Naive B cell (primary cell): ENCODE measurements at places on chromosomes 1 and 21.

GRCh38 chr1:184456189-184456588 is 69.4 kb downstream of the C1orf21 start:
- DNase-seq, result no peak

GRCh38 chr21:41895643-41896493 is 16.7 kb upstream of the PRDM15 start:
- peak; percentile 41 for DNase-seq

GRCh38 chr1:109186733-109187086 is 27.0 kb upstream of the SARS1 start:
- DNase-seq, result no peak

- DNase-seq, result no peak
Measured at GRCh38 chr1:167088746-167089417, 1.3 kb downstream of the GPA33 start.

- DNase-seq, result no peak
Measured at GRCh38 chr1:163896001-163896400, 574.2 kb downstream of the NUF2 start.
